ENCODE measurements at places on chromosomes 13 and 19.

- DNase-seq, result no peak
Measured at GRCh38 chr13:20512042-20512683, 13.5 kb downstream of the CRYL1 start.

- no peak for DNase-seq
Measured at GRCh38 chr19:51520728-51521127, 10.7 kb downstream of the SIGLEC6 start.

- DNase-seq, result no peak
Measured at GRCh38 chr13:85141401-85141800, 657.8 kb downstream of the SLITRK6 start.

DNA sequence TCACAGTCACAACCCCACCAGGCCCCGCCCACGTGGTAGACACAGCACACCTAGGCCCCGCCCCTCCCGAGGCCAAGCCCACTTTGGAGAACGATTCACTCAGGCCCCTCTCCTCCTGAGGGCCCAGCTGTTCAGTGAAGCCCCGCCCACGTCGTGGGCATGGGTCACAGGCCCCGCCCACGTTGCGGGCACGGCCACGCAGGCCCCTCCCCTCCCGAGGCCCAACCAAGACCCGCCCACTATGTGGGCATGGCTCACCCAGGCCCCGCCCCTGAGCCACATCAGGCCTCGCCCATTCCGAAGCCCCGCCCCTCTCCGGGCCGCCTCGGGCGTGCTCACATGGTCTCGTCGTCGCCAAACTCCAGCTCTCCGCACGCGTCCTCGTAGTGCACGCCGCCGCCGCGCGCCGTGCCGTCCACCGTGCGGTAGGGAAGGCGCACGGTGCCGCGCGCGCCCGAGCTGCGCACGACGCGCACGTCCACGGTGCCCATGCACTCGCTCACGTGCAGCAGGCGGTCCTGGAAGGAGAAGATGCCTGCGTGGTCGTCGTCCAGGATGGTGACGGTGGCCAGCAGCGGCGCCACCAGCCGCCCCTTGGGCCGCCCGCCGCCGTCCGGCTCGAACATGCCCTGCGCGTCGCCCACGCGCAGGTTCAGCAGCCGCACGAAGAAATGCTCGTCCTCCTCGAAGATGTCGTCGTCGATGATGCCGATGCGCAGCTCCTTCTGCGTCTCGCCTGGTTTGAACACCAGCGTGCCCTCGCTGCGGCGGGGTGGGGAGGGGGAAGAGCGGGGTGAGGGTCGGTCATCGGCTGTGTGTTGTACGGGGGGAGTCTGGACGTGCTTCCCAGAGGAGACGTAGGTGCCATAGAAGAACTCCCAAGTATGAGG lies 24.0 kb downstream of the SLC8A2 start:
- DNase-seq, result peak; percentile 83

DNA sequence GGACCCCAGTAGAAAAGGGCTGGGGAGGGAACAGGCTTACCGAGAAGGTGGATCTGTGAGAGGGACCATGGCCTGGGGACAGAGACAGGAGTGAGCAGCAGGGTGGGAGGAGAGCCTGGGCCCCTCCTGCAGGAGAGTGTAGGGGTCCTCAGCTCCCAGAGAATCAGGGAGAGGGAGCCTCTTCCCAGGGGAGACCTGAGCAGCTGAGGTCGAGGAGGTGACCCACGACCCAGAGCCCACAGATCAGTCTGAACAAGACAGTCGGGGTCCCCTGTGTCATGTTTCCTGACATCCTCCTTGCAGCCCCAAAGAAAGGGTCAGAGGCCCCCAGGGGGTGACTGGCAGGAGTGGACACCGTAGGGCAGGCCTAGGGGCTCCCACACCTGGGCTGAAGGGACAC lies 6.7 kb downstream of the CEACAM4 start:
- no peak for DNase-seq

DNA sequence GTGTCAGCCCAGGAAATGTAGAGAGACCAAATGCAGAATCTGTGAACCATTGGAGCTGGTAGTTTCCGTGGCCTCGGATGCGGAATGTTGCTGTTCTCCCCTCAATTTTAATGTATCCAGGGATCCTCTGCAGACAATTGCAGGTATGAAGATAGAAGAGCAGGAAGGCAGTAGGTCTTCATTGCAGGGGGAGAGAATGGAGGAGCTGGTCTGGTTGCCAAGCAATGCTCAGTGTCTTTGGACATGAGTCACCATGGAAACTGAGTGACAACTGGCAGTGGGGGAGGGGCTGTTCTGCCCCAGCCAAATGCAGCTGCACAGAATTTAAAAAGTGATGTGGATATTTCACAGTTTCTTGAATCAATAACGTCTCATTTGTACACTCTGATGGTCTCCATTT lies 56.1 kb upstream of the ZNF835 start:
- no peak for DNase-seq

- no peak for DNase-seq
Measured at GRCh38 chr13:20654156-20654555, 49.3 kb upstream of the IL17D start.

- DNase-seq, result no peak
Measured at GRCh38 chr13:25175026-25175425, 2.9 kb upstream of the AMER2 start.

GRCh38 chr13:110132225-110132982 lies 174.6 kb downstream of the COL4A1 start:
- no peak for DNase-seq

- no peak for DNase-seq
Measured at GRCh38 chr13:26168835-26169234, 53.3 kb downstream of the RNF6 start.

GRCh38 chr19:33291623-33292534 lies 10.5 kb downstream of the CEBPA start:
- DNase-seq, result no peak

GRCh38 chr13:95356916-95357315 lies 55.7 kb upstream of the ABCC4 start:
- DNase-seq, result no peak

GRCh38 chr19:5988517-5989387 lies 10.8 kb upstream of the RANBP3 start:
- no peak for DNase-seq

- DNase-seq, result no peak
Measured at GRCh38 chr13:66842766-66843165, 387.4 kb downstream of the PCDH9 start.

GRCh38 chr13:84607261-84608013 lies 725.2 kb upstream of the SLITRK1 start:
- no peak for DNase-seq

- DNase-seq, result no peak
Measured at GRCh38 chr13:62320129-62321108, 904.8 kb upstream of the PCDH20 start.

DNA sequence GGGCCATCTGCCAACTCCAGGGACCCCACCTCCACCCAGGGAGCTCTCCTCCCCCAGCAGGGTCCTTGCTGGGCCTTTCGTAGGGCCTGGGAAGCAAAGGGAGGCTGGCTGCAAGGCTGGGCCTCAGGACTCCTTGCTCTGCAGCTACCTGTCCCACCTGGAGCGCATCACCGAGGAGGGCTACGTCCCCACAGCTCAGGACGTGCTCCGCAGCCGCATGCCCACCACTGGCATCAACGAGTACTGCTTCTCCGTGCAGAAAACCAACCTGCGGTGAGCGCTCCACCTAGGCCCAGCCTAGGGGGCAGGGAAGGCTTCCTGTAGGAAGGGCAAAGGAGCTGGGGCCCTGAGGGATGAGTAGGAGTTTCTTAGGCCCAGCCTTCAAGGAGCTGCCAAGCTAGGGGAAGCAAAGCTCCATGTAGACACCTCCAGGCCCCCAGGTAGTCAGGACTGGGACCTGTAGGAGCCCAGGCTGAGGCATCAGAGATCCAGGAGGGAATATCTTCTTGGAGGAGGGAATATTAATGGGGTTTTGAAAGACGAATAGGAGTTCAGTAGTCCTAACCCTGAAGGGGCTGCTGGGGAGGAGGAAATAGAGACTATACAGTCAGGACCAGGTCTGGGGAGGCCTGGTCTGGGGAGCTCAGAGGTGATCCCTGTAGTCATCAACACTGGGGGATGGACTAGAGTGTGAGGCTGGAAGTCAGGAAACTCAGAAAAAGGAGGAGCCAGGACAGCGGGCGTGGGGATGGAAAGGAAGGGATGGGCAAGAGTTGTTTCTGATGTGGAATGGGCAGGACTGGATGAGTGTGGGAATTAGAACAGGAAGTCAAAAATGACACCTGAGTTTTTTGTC lies 16.0 kb downstream of the GNA15 start:
- DNase-seq, result no peak

- DNase-seq, result no peak
Measured at GRCh38 chr19:41325640-41325946, 15.6 kb downstream of the CCDC97 start.

GRCh38 chr13:30744681-30745077 lies 9.3 kb downstream of the ALOX5AP start:
- no peak for DNase-seq

- no peak for DNase-seq
Measured at GRCh38 chr19:23095418-23095817, 21.4 kb upstream of the ZNF730 start.

DNA sequence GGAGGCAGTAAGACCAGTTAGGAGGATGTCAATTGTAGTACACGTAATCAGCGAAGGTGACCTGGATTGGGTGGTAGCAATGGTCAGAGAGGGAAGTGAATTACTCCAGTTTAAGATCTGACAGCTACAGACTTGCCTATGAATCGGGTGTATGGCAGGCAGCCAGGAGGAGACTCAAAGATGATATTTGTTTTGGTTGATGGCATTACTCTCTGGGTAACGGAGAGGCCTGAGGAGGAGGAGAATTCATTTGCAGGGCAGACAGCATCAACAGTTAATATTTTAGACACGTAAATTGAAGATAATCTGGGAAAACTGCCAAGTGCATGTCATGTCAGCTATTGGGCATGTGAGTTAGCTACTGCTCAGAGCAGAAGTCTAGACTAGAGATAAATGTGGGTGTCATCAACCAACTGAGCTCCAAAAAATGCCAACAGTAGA lies 109.2 kb downstream of the SGCG start:
- no peak for DNase-seq

DNA sequence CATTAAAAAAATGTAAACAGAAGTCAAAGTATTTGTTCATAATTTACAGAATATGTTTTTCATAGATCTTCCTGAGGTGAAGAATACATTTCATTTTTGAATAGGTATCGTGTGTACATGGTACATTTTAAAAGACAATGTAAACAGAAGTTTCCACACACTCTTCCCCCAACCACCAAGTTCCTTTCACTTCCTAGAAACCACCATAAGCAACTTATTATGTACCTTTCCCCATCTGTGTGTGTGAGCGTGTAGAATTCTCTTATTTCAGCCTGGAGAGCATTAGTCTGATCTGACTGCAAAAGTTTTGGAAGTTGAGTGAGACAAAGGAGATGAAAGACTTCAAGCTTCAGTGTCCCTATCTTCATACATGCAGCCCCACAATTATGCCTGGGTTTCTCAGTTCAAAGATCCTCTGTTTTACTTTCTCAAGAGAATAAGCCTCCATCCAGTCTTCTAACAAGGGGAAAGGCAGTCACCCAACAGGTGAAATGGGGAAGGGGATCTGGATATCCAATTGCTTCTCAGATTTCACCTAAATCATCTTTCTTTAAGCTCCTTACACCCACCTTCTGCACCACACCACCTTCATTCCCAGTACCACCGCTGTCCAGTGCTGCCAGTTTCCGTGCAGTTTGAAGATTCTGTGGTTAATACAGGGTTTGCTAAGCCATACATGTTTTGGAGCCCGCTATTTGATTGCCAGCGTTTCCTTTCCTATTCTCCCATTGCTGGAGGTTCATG lies 2.1 kb downstream of the TEX30 start:
- DNase-seq, result no peak

GRCh38 chr13:95463531-95463930 lies 89.0 kb upstream of the CLDN10 start:
- DNase-seq, result no peak

GRCh38 chr13:101309014-101309619 lies 107.2 kb downstream of the NALCN start:
- no peak for DNase-seq

GRCh38 chr13:111480976-111481375 lies 160.5 kb downstream of the TEX29 start:
- no peak for DNase-seq

- DNase-seq, result no peak
Measured at GRCh38 chr19:13381827-13382632, 124.2 kb downstream of the CACNA1A start.

DNA sequence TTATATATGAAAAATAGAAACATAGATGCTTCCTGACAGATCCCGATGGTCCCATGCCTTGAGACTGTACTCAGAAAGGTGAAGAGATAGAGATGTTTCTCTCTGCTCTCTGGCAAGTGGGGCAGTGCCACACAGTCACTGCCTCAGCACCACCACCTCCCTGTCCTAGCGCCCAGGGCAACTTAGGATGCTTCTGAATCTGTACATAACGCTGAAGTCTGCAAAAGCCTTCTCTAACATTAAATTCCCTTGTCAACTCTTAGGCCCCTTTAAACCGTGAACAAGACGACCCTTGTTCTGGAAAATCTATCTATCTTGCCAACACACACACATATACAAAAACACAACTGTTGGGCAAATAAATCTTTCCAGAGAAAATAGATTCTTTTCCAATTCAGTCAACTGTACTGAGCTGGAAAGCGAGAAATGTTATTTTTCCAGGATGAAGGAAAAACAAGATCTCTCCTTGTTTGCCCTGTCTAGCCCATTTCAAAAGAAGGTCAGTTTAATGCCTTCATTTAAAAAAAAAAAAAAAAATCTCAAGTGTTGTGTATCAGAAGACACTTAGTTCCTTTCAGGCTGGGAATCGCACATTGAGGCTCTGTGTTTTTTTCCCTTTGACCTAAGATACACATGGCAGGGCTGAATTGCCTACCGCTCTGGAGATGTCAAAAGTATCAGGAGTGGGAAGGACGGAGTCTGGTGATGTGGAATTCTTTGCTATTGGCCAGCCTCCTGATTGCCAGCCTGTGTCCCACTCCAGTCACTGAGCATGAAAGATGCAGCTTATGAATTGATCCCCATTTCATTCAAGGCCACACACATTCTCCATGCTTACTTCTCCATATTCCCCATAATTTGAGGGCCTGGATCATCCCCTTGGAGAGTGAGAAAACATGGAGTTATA lies 241.4 kb downstream of the LACC1 start:
- DNase-seq, result no peak

DNA sequence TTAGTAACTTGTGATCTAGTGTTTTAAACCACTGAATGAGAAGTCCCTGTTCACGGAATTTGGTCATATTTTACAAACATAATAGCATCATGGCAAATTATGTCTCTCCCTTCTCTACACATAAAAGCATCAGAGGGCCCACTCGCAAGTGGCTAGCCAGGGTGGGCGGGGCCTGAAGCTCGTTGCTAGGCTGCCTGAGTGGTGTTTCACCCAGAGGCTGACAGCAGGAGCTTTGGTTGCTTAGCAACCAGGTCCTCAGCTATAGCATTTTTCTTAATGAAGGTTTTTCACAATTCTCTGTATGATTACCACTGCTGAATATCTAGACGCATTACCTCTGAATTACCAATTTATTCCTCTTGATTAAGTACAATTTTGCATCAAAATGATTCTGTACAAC lies 126.5 kb downstream of the NALCN start:
- no peak for DNase-seq

- DNase-seq, result no peak
Measured at GRCh38 chr13:51820016-51820597, 16.1 kb upstream of the DHRS12 start.

GRCh38 chr19:50721441-50722137 lies 1.6 kb upstream of the CLEC11A start:
- DNase-seq, result no peak

All from stimulated activated CD4-positive, alpha-beta T cell treated with anti-CD3 and anti-CD28 coated beads, Interleukin-4, amount 100 ng/mL, for 48 hours (primary cell).